NCI-H345 (cell line): ENCODE measurements at places on chromosomes 1 and 21.
A peak's percentile ranks its signal among the peaks of the same experiment; 100 is the strongest.

DNA sequence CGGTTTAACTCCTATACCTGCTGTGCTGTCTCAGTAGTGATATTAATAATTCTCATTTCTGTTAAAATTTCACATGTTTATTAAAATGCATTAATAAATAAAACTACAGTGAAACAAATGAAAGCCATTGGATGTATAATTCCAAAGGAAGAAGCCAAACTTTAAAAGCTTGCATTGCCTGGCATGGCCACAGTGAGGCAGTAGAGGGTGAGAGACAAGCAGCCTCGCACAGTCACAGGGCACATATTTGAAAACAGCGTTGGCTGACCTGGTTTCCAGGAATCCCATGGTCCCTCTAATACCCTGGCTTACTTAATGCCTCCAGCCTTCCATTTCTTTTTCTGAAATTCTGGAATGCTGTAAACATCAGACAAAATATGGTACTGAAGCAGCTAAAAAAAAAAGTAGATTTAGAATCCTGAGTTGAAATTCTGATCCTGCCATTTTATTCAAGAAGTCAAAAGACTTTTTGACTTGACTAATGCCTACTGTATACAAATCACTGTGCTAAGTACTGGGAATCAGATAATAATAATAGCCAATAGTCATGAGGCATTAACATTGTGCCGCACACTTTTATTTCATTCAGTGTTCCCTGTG lies 6.7 kb upstream of the RNASEL start:
- peak; percentile 59 for DNase-seq

- DNase-seq: peak; percentile 51
Measured at GRCh38 chr1:233993651-233994050, 89.2 kb downstream of the SLC35F3 start.

DNA sequence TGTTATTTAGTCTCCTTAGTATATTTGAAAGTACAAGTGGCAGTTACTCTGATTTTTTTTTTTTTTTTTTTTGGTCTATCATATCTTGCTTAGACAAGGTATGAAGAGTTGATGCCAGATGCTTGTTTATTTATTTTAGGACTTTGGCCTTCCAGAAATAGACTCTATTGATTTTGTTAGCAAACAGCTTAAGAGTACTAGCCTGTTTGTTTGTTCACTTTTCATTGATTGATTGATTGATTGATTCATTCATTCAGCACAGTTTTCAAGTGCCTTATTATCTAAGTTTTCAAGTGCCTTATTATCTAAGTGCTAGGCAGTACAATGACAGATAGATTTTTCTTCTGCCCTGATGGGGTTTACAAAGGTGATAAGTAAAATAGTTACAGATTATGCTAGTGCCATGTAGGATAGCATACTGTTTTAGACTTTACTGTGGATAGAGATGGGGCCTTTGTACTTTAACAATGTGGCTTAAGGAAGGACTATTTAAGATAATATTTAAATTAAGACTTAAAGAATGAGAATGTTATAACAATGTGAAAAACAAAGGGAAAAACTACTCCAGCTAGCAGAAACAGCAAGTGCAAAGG lies 50.5 kb downstream of the MTF2 start:
- peak; percentile 62 for DNase-seq

DNA sequence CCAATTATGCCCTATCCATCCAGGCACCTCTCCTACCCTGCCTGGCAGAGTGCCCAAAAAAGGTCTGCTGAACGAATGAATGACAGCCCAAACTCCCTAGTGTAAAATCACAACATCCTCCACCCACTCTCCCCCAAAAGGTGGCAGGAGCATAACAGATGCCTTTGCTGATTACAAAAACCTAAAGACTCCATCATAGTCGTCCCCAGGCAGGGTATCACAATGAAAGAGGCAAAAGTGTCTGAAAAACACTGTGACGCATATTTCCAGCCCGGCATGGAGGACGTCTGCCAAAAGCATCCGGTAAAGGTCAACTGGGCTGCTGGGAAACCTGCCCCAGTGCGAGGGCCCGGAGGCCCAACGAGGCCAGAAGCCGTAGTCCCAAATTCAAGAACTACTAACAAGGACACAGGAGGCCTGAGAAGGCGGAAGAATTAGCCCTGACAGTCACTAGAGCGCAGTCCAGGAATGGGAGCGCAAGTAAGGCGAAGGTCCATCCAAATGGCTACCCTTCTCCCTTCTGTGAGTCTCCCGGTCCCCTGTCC lies 576 bp downstream of the SMIM12 start:
- DNase-seq: no peak

DNA sequence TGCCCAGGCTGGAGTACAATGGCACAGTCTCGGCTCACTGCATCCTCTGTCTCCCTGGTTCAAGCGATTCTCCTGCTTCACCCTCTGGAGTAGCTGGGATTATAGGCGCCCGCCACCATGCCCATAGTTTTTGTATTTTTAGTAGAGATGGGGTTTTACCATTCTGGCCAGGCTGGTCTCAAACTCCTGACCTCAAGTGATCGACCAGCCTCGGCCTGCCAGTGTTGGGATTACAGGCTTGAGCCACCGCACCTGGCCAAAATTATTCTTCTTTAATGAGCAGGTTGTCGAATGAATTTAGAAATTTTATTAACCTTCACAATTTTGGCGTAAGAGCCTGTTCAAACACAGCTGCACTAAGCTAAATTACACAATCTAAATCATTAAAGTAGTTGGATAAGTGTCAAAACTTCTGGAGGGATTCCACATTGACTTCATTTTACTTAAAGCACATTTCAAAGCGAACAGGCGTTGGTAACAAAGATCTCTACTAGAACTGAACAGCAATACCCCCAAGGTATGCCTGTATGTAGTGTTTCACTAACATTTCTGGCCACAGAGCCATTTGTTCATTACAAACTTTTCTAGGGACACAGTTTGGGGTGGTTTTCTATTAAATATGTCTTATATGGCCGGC lies 5.2 kb upstream of the CTH start:
- DNase-seq: no peak

GRCh38 chr1:172185211-172185610 lies 235.3 kb upstream of the C1orf105 start:
- no peak for DNase-seq

DNA sequence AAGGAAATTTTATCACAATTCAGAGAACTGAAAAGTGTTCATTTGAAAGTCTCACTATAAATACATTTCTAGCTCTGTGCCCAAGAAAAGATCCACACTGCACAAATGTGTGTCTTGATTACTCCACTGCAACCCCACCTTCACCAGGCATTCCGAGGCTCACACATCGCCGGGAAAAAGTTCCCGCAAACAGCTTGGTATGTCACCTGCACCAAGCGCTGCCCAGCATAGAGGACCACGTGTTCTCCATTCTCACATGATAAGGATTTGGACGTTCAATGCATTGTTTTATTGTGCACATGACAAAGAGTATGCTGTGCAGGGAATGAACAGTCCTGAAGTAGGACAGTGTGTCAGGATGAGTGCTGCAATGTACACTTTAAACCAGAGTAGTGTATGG lies 70.1 kb downstream of the ERG start:
- no peak for DNase-seq

DNA sequence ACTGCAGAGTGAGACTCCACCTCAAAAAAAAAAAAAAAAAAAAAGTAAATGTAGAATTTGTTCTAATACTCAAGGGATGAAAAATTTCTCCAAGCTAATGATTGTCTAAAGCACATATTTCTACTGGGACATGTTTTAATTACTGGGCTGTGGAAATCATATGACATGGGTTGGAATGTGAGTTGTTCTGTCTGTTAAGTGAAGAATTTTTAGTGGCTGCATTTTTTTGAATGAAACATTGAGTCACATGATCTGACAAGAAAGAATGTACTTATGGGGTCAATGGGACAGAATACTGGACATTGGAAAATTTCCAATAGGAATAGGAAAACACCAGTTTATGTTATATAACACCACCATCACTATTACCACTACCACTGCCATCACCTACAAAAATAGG lies 123.8 kb upstream of the IVNS1ABP start:
- DNase-seq: no peak

- DNase-seq: no peak
Measured at GRCh38 chr1:221637641-221638041, 104.2 kb downstream of the DUSP10 start.

GRCh38 chr1:78291872-78292271 lies 198.9 kb upstream of the PTGFR start:
- DNase-seq: no peak

DNA sequence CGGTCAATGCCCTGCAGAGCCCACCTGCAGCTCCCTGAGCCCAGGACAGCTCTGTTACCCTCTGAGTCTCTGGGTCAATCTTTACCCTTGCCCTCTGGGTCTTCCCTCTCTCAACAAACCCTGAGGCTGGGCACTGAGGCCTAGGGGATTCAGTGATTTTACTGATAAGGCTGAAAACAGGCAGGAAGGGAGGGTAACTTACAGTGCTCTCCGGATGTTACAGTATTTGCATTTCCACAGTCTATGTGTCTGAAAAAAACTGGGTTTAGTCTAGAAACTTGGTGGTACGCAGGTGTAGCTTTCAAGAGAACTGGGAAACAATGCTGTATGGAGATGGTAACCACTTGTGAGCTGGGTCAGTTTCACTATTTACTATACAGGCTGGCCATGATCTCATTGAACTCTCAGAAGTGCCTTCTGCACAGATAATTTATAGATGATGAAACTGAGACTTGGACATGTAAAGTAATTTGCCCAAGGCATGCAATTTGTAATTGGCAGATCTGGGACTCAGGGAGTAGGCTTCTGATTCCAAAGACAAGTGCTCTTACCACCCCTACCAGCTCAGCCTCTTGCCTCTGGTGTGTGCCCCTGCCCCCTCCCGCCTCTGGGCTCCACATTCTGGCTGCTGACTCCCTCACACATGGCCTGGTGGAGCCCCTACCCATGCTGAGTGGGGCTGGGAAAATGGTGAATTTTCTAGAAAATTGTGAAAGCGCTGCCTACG lies 48.8 kb downstream of the TENT5C start:
- DNase-seq: no peak

DNA sequence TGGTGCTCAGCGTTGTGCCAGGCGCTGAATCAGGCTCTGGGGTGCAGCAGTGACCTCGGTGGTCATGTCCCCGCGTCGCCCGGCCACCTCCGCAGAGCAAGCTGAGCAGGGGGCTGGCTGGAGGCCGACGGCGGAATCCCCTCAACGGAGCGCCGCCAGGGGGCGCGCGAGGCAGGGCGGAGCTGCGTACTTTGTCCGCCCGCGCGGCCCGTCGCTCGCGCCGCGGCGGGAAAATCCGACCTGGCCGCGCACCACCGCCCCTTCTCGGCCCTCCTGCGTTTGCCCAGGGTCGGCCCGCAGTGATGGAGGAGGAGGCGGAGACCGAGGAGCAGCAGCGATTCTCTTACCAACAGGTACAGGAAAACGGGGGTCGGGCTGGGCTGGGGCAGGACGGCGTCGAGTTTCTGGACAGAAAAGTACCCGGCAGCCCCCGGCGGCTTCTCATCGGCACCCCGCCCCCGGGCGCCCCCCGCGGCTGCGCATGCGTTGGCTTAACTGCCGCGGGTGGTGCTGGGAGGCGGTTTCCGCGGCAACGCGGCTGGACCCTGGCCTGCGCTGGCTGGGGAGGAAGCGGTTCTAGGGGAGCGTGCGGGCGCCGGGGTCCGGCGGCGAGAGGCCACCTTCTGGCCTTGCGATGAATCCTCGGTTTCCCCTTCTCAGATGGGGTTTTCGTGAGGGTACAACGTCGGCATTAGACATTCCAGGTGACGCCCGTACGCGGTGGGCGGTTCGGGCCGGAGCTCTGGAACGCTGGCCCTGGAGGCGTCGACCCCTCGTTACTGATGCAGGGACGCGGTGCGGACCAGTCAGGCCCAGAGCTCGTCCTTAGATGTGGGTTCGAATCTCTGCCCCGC lies at the start of gene CENPS:
Gene CENPS (plus strand): TSS at position 218 of the 854 bp plus-strand sequence. CDS start 85 bp downstream, at position 303.
- peak; percentile 88 for DNase-seq

DNA sequence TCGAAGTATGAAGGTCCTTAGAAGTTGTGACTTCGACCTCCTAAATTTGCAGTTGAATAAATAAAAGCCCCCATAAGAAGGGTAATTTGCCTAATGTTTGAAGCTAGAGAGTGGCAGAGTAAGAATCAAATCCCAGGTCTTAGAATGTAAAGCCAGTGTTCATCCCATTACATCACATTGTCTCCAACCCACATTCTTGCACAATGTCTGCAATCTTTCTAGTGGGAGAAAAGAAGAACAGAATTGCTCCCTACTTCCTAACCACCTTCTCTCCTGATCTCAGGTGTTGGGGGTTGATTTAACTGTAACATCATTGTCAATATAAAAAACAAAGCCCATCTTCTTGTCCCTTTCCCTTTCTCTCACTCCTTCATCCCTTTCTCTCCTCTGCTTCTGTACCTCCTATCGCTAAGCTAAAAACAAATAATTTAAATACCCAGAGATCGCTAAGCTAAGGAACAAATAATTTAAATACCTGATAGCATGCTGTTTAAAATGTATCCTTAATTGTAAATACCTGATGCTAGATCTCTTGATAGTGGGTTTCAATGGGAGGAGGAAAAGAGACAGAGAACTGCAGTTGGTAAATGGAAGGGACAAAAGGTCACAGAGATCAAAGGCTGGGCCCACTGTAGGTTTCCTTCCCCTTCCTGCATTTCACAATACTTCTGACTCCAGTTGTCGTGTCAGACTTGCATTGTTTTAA lies 32.1 kb upstream of the CCDC190 start:
- DNase-seq: no peak

DNA sequence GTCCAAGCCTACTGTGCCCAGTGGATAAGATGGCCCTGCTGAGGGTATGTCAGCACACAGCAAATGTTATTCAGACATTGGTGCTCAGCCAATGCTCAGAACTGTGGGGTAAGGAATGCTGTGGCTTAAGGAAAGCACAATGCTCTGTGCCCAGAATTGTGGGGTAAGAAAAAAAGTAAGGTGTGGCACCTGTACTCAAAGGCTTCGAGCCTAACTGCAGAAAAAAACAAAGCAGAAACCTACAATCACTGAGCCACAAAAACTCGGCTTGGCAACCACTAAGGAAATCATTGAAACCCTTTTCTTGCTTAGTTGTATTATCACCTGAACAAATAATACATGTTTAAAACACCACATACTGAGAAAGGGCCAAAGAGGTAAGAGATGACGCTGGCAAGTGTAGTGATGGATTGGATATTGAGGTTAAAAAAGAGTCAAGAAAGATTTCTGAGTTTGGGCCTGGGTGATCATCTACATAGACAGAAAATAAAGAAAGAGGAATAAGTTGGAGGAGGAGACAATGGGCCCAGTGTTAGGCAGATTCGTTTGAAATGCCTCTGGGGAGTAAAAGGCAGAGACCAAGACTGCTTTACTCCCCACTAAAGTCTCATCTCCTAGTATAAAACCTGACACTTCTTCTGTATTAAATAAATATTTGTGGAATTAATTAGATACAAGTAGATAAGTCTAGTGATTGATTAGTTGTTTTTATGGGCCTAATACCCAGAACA lies 25.9 kb upstream of the ATP1A1 start:
- no peak for DNase-seq

DNA sequence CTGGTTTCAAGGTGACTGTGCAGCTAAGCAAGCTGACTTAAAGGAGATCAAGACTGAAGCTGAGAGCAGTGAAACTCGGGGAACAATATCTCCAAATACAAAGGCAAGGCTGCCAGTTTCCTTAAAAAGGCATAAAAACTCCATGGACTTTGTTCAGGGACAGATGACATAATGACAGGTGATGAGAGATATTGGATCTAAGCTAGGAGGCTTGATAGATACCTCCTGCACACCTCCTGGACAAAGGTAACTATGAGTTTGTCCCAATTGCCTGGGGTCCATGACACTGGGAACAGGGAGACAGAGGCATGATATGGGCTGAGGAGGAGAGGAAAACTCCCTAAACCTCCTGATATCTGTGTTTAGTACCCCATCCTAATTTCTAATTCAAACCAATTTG lies 55.2 kb downstream of the PRKAB2 start:
- no peak for DNase-seq

GRCh38 chr1:86318436-86318835 lies 77.7 kb downstream of the ODF2L start:
- DNase-seq: no peak
